ENCODE measurements at places on chromosomes 11 and 22. TPM values are rescaled to one million over a fixed set of nuclear protein-coding genes. Genes with fewer than 3 reads are reported as not detected.
A peak's percentile ranks its signal among the peaks of the same experiment; 100 is the strongest.

DNA sequence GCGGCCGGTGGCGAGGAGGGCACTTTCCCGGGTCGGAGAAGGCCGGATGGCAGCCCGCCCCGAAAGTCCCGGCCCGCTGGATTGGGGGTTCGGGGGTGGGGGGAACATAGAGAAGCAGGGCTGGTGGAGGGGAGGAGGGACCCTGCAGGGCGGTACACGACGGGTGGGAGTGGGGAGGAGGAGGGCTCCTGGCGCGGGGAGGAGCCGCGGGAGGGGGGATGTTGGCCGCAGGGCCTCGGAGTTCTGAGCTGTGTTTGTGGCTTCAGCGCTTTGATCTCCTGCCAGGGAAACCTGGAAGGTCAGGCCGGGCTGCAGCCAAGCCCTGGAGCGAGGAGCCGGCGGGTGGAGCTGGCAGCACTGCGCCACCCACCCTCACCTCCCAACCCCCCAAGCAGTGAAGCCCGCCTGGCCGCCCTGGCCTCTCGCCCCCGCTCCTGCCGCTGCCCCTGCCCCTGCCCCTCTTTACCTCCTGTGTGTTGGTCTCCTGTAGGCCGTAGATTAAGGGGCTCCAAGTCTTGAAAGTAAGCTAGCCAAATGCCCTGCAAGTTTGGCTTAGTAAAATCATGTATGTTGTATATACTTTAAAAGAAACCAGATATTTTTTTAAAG, 30.9 kb downstream of the C22orf31 start:
- peak; percentile 85 for DNase-seq

DNA sequence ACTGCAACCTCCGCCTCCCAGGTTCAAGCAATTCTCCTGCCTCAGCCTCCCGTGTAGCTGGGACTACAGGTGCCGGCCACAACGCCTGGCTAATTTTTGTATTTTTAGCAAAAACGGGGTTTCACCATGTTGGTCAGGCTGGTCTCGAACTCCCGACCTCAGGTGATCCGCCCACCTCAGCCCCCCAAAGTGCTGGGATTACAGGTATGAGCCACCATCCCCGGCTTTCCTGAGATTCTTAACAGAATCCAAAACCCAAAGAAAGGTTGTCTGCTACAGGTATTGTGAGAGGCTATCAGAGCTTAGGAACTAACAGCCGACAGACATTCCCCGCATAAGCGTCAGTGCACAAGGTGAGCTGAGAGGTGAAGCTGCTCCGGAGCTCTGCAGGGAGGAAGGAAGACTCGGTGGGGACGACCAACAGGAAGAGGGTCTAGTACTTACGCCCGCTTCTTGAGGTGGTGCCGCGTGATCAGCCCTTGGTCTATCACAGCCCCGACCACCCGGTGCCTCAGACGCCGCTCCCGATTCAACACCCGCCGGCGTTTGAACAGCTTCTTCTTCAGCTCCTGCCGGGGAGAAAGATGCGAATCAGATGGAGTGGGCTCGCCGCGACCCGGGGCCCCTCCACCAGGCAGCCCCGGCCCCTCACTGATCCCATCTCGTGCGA, 470 bp downstream of the C11orf98 start:
- peak; percentile 79 for DNase-seq

DNA sequence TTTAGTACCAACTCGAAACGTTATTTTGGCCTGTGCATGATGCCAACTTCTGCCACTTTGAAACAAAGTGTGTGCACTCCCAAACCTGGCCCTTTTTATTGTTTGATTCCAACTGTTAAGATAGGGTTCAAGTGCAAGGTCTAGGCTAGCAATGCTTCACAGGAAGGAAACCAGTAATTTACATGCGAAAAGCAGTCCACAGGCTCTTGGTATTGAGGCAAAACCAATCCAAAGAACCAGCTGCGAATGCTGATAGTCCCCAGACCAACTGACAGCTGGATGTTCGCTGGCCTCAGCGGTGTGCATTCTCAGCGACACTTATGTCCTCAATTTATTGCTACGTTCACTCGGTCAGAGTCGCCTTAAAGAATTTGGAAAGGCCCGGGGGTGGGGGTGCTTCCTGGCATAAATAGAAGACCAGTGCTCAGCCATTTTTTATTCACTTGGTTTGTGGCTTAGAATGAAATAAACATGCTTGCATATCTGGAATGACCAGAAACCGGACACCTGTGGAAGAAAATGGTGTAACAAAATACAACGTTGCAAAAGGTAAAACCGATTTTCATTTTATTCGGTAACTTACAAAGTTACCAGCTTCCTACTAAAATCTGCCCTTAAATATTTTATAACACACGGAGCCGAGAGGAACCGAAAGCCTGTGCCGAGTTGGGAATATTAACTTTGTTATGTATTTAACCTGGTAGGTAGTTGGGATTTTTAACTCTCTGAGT, 1.6 kb downstream of the CPT1A start:
- DNase-seq = no peak

- DNase-seq = peak; percentile 72
These were observed 555.3 kb downstream of the MIAT start for GRCh38 chr22:27212617-27213177.

GRCh38 chr11:86632499-86633269, 39.7 kb downstream of the ME3 start:
- peak; percentile 45 for DNase-seq

HOATZ gene
- total RNA-seq = not detected

C22orf23 gene
- total RNA-seq = not detected

POTEH gene
- not detected for total RNA-seq

CHST1 gene
- 2.8 TPM for total RNA-seq
